ENCODE measurements at places on chromosomes 3 and 15.

- no peak for DNase-seq
Observed at GRCh38 chr3:11282250-11283138, 10.3 kb downstream of the ATG7 start.

- no peak for DNase-seq
Observed at GRCh38 chr3:32553459-32553858, 17.2 kb downstream of the DYNC1LI1 start.

- no peak for DNase-seq
Observed at GRCh38 chr3:131705558-131706051, 202.8 kb upstream of the MRPL3 start.

DNA sequence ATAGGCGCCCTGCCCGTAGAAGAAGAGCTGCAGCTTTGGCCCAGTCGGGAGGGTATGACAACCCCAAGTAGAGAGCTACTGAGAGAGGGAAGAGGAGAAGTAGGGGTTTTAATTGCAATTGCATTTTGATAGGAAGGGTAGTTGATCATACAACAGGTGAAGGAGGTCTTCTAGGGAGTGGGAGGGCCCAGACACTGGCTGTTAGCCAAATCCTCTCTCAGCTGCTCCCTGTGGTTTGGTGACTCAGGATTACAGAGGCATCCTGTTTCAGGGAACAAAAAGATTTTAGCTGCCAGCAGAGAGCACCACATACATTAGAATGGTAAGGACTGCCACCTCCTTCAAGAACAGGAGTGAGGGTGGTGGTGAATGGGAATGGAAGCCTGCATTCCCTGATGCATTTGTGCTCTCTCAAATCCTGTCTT lies 408.9 kb upstream of the THBS1 start:
- peak; percentile 40 for DNase-seq

GRCh38 chr3:182041668-182042291 lies 330.1 kb downstream of the SOX2 start:
- DNase-seq = no peak

- DNase-seq = no peak
Observed at GRCh38 chr3:38526792-38527191, 30.7 kb downstream of the EXOG start.

GRCh38 chr15:56735589-56735988 lies 2.3 kb upstream of the ZNF280D start:
- DNase-seq = no peak

DNA sequence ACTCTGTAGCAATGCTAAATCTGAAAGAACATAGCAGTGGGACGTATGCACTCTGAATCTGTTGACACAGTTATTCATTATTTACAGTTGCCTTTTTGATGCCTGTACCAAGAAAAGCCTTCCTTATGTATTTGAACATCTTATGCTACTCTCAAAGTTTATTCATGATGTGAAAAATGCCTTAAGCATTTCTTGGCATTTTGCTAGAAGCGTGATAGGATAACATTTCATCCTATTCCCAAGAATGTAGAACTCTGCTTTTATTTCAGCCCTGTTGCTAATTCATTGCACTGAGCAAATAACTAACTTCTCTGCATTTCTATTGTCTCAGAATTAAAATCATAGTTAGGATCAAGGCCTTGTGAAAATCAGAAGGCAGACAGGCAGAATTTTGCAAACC lies 105.5 kb downstream of the STRIT1 start:
- DNase-seq = no peak

GRCh38 chr3:174223042-174223441 lies 636.1 kb upstream of the NAALADL2 start:
- no peak for DNase-seq

GRCh38 chr3:155386919-155387318 lies 93.4 kb upstream of the STRIT1 start:
- DNase-seq = no peak

DNA sequence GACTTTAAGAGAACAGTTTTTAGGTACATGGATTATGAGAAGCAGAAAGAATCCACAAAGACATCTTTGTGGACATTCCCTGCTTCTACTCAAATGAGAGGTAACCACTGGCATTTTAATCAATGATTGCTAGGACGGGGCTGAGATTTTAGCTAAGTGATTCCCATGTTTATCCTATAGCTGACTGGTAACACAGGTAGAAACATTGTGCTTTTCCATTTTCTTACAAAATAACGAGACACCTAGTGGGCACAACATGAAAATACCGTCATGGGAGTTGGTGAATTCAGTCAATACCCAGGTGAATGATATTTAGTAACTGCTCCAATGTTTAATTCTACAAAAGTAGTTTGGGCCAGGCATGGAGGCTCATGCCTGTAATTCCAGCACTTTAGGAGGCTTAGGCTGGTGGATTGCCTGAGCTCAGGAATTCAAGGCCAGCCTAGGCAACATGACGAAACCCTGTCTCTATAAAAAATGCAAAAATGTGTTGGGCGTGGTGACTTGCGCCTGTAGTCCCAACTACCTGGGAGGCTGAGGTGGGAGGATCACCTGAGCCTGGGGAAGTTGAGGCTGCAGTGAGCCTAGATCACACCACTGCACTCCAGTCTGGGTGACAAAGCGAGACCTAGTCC lies 37.2 kb upstream of the DENND4A start:
- DNase-seq = peak; percentile 26

DNA sequence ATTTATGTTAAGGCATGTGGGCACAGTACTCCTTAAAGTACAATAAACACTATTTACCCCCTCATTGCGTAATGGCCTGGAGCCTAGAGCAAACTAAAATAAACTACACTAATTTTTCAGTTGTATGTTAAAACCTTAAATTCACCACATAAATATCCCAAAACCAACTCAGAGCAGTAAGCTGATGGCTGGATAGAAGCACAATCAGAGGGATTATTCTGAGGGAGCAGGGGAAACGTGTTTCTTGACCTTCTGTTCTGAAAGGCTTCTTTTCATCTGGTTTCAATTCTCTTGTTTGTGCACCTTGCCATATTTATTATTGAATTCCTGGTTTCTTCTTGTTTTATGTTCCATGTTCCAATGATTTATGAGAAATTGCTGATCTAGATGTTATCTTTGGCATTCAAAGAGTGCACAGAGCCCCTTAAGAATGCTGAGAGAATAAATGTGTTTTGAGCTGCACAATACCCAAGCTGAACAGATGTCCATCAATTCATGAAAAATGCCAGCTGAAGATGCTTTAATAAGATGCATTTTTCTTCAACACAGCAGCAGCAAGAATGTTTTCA lies 29.6 kb downstream of the RPL22L1 start:
- DNase-seq = no peak

DNA sequence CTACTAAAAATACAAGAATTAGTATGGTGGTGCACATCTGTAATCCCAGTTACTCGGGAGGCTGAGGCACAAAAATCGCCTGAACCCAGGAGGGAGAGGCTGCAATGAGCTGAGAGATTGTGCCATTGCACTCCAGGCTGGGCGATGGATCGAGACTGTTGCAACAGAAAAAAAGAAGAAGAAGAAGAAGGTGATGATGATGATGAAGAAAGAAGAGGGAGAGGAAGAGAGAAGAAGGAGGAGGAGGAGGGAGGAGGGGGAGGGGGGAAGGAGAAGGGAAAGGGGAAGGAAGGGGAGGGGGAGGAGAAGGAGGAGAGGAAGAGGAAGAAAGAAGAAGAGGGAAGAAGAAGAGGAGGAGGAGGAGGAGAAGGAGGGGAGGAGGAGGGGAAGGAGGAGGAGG lies 33.2 kb upstream of the ZNF710 start:
- DNase-seq = no peak

GRCh38 chr3:16834753-16835152 lies 50.0 kb upstream of the PLCL2 start:
- DNase-seq = no peak

GRCh38 chr3:5464649-5465048 lies 277.1 kb downstream of the EDEM1 start:
- DNase-seq = no peak

DNA sequence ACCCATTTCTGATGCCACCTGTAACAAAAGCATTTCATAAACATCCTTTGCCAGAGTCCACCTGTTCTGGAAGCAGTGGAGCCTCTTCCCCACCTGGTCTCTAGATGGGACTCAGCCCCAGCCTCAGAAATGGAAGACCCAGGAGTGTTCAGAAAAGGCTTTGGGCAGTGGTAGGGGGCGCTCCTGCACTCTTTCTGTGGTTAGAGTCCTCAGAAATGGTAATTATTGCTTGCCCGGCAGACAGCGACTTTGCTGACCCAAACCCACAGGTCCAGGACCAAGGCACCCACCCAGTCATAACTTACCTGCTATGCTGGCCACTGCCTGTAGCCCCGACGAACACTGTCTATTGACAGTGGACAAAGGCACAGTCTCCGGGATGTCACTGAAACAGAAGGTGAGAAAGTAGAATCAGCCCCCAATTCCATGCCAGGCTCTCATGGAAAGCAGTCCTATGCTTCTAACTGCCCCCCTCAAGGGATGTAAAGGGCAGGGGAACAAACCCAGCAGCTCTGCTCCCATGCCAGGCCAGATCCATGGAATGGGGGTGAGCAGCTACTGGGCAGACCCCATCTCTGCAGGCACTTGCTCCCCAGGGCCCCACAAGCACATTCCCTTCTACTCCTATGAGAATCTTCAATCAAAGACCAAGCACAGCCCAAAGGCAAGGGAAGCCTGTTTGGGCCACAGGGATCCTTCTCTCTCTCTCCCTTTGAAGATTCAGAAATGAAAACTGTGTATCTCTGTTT lies 5.1 kb downstream of the ACAA1 start:
- DNase-seq = peak; percentile 56

GRCh38 chr3:140216249-140216648 lies 281.3 kb downstream of the CLSTN2 start:
- peak; percentile 42 for DNase-seq

GRCh38 chr3:124397088-124397487 lies 333.2 kb upstream of the UMPS start:
- DNase-seq = no peak

Data from HEK293T (cell line).